Activated T-cell treated with anti-CD3 and anti-CD28 coated beads, Interleukin-2, amount 50 U/mL, for 4 hours (primary cell): ENCODE measurements at places on chromosomes 5 and 9. TPM values are rescaled to one million over a fixed set of nuclear protein-coding genes. Genes with fewer than 3 reads are reported as not detected.

DNA sequence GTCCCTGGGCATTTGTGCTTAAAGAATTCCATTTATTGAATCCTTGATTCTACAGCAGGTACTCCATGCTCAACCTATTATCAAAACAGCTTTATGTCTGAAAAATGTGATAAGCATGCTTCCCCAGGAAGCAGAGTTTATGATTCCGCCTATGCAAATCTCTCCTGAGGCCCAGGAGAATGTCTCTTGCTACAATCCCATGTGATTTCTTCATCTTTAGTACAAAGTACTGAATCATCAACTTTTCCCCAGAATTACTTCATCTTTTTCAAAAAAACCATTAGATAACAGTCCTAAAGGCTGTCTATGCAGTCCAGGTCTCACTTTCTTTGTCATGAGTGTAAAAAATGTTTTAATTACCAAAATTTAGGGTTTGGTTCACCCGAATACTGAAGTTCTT is 130.2 kb upstream of the ADAMTSL1 start:
- no peak for DNase-seq

DNA sequence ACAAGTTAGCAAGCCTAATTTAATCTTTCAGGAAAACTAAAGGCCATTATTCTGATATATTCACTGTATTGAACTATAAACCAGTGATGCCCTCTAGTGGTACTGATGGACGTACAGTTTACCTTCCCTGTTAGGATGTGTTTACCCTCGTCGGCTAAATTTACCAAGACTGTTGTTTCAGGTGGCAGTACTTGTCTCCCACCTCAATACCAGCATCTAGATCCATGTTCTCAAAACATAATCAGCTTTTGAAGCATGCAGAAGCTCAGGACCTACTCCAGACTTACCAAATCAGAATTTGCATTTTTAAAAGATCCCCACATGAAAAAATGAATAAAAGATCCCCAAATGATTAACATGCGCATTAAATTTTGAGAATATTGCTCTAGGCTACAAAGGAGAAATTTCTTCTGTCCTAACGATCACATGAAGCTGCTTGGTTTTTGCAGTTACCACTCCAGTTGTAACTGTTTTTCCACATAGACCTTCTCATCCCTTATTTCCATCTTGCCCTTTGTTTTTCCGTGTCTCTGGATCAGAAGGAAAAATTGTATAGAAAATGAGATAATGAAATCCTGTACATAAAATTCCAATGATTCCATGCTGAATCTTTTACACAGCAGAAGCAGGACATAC is 3.2 kb upstream of the BAAT start:
- DNase-seq, result no peak

- DNase-seq, result no peak
Observed at GRCh38 chr9:86077276-86077675, 22.1 kb downstream of the GOLM1 start.

AMACR gene
- total RNA-seq, result 6.4 TPM

SPAAR gene
- not detected for total RNA-seq

GRCh38 chr5:5343568-5343967 is 78.9 kb upstream of the ICE1 start:
- DNase-seq, result no peak

DNA sequence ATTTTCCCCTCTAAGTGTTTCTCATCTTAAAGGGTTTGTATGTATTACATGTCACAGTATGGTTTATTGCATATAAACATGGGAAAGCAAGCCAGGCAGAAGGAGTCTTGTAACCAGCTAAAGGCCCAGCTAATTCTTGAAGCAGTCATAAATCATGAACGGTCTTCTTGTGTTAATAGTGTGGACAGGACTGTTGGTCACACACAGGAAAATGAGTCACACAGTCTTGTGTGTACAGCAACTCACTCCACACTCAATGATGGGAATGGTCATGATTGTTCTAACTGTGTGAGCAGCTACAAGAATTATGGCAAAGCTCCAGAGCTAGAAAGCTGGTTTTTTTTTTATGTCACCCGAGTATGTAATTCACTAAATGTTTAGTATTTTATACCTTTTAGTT is 123.9 kb downstream of the GHR start:
- no peak for DNase-seq

CATSPER3 gene
- 0.38 TPM for total RNA-seq

SPINK13 gene
- total RNA-seq, result not detected

DNA sequence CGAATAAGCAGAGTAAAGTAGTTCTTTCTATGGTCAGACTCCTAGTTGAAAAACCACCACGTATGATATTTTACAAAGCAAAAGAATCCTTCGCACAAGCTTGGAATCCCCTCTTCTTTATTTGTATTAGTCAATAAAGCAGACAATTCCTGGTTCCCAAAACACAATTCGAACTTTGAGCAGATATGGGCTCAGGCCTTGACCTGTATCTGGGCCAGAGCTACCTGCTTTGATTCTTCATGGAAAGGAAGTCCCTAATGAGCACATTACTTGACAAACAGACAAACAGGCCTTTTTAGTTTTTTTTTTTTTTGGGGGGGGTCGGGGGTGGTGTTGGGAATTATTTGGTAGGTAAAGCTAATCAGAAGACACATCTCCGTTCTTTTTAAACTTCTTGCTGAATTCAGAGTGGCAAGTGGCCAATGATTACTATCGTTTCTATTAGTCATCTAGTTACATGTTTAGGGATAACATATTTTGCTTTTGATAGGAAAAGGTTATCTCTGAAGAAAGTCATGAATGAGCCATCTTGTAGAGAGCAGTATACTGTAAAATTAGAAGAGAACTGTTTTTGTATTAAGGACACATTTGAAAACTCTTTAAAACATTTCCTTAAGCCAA is 116.6 kb upstream of the HMHB1 start:
- no peak for DNase-seq

GRCh38 chr5:123344816-123345426 is 78.3 kb downstream of the CEP120 start:
- no peak for DNase-seq

TAF11L5 gene
- total RNA-seq, result not detected

DNA sequence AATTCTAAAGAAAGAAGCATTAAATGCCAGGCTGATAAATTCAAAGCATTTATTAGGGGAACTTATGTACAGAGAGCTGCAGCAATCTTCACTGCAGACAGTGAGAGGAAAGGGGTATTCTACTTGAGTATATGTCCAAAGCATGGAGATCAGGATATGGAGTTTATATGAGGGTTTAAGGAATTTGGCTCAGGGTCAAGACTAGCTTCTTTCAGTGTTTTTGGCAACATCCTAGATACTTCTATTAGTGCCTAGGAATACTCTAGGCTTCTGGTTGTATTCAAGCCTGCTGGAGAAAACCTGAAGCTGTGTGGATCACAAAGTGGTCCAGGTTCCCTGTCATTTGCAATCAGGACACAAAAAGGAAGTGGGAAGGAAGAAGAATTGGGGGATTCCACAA is 194.6 kb downstream of the CETN3 start:
- DNase-seq, result no peak

- no peak for DNase-seq
Observed at GRCh38 chr9:127049044-127049443, 73.4 kb downstream of the ANGPTL2 start.

TTC23L gene
- total RNA-seq, result not detected

DNA sequence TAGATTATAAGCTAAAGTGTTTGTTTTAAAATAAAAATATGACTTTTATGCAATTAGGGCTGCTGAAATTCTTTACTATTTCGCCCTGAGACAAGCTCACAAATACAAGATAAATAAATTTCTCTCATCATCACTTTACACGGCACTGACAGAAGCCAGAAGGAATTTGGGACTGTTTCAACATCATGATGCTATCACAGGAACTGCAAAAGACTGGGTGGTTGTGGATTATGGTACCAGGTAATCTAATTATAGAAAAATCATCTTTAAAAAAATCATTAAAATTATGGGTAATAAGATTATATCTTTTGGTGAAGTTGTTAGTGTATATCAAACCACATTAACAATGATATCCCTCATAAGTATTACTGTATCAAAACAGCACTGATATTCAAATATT is 95.0 kb downstream of the MAN2A1 start:
- DNase-seq, result no peak

DNA sequence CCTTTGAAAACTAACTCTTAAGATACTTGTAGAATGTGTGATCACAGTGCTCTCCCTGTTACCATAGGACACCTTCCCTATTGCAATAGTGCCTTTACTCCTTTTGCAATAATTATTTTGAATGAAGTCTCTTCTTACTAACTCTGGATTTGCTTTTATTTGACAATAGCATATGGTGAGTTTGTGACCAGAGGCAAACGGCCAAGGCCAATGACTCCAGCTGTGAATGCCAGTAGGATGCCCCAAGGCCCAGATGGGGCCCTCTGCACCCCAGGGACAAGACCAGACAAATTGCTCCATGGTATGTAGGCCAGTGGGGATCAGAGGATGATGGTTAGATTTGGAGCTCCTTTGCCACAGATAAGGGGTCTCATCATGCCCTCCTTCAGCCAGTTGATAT is 116.9 kb downstream of the NPR3 start:
- DNase-seq, result no peak

DNA sequence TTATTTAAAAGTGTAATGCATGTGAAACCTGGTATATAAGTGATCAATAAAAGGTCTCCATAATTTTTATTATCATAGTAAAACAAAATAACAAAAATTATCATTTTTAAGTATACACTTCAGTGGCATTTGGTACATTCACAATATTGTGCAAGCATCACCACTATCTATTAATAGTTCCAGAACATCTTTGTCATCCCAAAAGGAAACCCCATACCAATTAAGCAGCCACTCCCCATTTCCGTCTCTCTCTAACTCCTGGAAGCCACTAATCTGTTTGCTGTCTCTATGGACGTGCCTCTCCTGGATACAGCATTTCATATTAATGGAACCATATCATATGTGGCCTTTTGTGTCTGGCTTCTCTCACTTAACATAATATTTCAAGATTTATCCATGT is 7.6 kb downstream of the OLFML2A start:
- DNase-seq, result no peak

MRPS27 gene
- total RNA-seq, result 107 TPM

DNA sequence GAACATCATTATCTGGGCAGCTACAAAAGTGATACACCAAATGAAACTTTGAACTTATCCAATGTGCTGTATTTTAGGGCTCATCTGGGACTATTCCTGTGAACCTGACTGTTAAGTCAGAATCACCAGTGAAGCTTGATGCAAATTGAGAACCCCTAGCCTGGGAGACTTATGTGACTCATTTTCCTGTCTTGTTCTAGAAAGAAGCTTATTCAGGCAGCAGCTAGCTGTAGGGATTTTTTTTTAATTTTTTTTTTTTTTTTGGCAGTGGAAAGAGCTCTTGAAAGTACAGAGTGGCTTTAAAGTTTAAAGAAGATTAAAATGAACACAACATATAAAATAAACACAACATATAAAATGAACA is 81.1 kb upstream of the TNFAIP8 start:
- DNase-seq, result no peak

- DNase-seq, result no peak
Observed at GRCh38 chr5:111167551-111167950, 56.6 kb upstream of the CAMK4 start.

KCNMB1 gene
- not detected for total RNA-seq

GRCh38 chr5:103582364-103582763 is 19.8 kb upstream of the NUDT12 start:
- no peak for DNase-seq

PLAC8L1 gene
- 0.55 TPM for total RNA-seq

DNA sequence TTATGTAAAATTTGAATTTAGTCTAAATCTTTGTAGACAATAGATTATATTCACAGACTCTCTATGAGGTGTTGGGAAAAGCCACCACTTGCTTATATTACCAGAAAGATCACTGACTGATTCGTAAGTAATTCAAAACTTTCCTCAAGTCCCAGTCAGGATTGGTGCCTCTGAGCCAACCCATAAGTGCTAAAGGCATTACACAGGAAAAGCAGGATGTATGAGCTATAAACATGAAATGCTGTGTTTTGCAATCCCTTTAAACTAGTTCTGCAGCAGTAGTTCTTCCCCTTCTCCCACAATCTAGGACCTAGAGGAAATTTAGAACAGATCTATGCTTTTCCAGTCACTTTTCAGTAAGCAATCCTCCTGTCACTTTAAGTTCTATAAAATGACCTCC is 48.0 kb downstream of the SHLD3 start:
- DNase-seq, result no peak

GRCh38 chr5:75044406-75044805 is 8.0 kb downstream of the GCNT4 start:
- DNase-seq, result no peak

GRCh38 chr5:140049205-140049604 is 6.1 kb upstream of the NRG2 start:
- no peak for DNase-seq

DNA sequence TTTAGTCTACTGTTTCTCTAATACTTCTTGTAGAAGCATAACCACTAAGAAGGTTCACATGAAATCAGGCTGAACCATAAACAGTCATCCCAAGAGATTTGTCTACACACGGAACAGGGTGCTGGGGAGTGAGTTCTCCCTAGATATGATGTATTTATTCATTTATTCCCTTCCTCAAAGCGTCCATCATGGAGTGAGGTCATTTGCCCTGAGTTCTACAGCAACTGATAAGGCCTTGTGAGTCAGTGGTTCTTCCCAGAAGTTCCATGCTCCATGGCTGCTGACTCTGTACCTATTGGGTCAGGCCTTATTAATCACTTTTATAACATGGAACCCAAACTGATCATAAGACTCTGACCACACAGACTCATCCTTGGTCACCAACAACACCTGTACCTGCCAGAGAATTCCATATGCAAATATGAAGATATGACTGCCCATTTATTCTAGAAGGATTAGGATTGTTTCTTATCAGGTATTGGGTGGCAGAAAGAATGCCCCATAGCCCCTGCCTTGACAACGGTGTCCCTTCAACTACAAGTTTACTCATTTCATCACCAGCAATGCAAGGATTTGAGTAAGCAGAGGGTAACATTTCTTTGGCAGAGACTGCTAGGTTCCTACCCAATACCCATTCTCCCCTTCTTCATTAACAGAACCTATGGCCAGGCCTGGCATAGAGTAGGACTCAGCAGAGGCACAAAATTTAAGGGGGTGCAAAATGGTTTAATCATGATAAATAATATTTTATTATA is 118.1 kb downstream of the LHFPL2 start:
- no peak for DNase-seq

- DNase-seq, result no peak
Observed at GRCh38 chr5:38367410-38367809, 109.1 kb downstream of the EGFLAM start.
